Stimulated activated CD4-positive, alpha-beta T cell treated with anti-CD3 and anti-CD28 coated beads, TNF-alpha, amount 100 ng/mL, for 4 hours (primary cell): ENCODE measurements at places on chromosomes 3 and 15.

GRCh38 chr15:49148298-49148697 is 7.1 kb downstream of the COPS2 start:
- no peak for DNase-seq

DNA sequence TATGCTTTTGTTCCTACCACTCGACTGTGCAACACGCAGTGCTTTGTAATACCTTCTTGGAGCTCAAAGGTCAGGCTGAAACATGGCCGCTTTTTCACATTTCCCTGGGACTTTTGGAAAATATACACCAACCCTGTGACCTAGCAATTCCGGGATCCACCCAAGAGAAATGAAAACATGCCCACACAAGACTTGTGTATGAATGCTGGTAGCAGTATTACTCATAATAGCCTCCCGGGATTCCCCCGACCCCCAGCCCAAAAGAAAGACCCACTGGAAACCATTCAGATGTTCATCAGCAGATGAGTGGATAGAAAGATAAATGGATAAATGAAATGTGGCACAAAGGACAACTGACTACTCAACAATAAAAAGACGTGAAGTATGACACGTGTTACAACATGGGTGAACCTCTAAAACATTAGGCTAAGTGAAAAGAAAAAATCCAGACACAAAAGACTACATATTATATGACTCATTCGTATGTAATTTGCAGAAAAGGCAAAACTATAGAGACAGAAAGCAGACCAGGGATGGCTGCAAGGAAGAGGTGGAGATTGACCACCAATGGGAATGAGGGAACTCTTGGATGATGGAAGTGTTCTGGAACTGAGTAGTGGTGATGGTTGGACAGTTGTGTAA is 104.1 kb downstream of the PGPEP1L start:
- no peak for DNase-seq

DNA sequence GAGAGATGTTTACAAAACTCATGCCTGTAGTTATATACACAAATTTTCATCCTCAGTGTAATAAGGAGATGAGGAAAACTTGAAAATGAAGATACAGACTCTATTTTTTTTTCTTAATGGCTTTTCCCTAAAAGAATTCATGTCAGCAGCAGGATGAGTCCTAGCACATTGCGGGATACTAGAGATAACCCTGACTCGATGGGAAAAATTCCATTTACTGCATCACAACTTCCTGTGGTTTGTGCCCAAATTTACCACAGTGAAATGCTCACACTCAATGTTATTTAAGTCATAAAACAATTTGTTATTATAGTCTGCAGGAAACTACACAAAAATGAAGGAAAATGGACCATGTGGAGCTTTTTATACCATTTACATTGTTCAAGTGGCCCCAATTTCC is 581.9 kb upstream of the ZNF717 start:
- no peak for DNase-seq

GRCh38 chr15:27214032-27214431 is 243.1 kb downstream of the GABRG3 start:
- no peak for DNase-seq

GRCh38 chr3:86988235-86988634 is 2.7 kb downstream of the VGLL3 start:
- no peak for DNase-seq

DNA sequence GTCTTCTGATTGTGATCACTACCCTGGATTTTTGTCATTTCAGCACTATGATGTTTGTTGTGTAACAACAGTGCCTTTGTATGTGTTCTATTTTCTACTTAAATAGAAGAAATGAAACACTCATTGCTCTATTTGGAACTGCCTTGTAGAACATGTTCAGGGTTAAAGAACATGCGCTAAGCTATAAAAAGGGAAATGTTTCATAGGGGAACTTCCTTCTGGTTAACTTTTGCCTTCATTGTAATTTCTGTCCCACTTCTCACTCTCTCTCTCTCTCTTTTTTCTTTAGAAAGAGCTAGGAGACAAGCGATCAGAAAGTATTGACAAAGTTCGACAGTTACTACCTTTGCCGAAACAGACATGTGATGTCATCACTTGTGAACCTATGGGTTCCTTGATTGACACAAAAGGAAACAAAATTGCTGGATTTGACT is at the start of gene P2RY12:
P2RY12 (minus strand) TSS at position 13 of the 434 bp plus-strand sequence. CDS start 45,908 bp downstream, outside the sequence.
- DNase-seq = no peak
